HFFc6 (cell line): ENCODE measurements at places on chromosomes 5 and 9.

GRCh38 chr5:56696900-56697299, 118.4 kb upstream of the MAP3K1 start:
- H3K27me3 ChIP-seq = peaks cover 19% of the 10 kb centered on the region
- no peak overlapping the region for H3K4me3 ChIP-seq
- no peak overlapping the region for H3K27ac ChIP-seq
- no peaks in the 10 kb centered on the region for H3K4me1 ChIP-seq

DNA sequence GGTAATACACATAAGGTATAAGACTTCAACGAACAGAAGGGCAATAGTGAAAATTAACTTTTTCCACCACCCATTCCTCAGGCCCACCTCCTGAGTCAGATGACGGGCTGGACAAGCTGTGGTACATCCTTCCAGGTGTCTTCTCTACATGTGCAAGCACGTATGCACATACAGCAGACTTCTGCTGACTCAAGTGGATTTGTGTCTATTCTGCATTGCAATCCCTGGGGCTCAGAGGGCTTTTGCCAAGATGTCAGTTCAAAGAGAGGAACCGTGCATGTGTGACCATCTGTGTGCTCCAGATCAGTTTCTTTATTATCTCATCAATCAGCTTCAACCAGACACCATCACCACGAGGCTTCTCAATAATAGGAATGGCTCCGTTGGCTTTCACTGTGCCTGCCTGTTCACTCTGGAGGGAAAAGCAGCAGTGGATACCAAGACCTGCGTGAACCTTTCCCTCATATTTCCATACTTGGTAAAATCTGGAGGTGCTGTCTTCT, 288.4 kb downstream of the MTRR start:
- H3K27me3 ChIP-seq = no peaks in the 10 kb centered on the region
- no peaks in the 10 kb centered on the region for H3K4me1 ChIP-seq
- H3K27ac ChIP-seq = no peak overlapping the region
- no peak overlapping the region for H3K4me3 ChIP-seq
- DNase-seq = no peak

DNA sequence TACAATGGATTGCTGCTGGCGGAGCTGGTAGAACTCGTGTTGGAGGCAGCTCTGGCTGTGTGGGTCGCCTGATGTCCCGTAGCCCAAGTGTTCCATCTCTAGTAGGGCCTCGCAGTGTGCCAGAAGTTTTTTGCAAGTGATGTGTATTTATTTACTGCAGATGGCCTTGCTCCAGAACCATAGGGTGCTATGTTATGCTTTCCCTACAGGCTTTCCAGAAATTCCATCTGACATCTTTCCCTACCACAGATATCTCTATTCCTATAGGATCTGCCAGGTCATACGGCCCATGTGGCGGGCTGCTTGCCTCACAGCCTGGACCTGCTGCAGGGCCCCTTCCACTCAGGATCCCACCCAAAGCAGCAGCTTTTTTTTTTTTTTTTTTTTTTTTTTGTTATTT, 16.9 kb downstream of the ADAMTSL2 start:
- H3K36me3 ChIP-seq = no peaks in the 10 kb centered on the region
- H3K27me3 ChIP-seq = peaks cover 29% of the 10 kb centered on the region
- H3K4me1 ChIP-seq = no peaks in the 10 kb centered on the region
- H3K27ac ChIP-seq = no peak overlapping the region

GRCh38 chr5:90472783-90473395, 1.7 kb downstream of the MBLAC2 start:
- H3K4me1 ChIP-seq = peaks cover 34% of the 10 kb centered on the region
- no peak for DNase-seq
- peak overlapping the region; percentile 99 for H3K4me3 ChIP-seq
- H3K27ac ChIP-seq = peak overlapping the region; percentile 89
- peaks cover 18% of the 10 kb centered on the region for H3K36me3 ChIP-seq
- H3K27me3 ChIP-seq = peaks cover 3% of the 10 kb centered on the region; the same call in 1 of the 2 replicates

- H3K4me3 ChIP-seq = no peak overlapping the region
- peaks cover 23% of the 10 kb centered on the region for H3K36me3 ChIP-seq
- DNase-seq = no peak
- no peak overlapping the region for H3K27ac ChIP-seq
- peaks cover 5% of the 10 kb centered on the region for H3K27me3 ChIP-seq
These were observed 85.7 kb upstream of the FBXW11 start for GRCh38 chr5:172091956-172092732.

GRCh38 chr9:128870128-128870940, 11.4 kb downstream of the KYAT1 start:
- no peak for DNase-seq
- peaks cover 4% of the 10 kb centered on the region; the same call in 1 of the 2 replicates for H3K36me3 ChIP-seq

- H3K27ac ChIP-seq = no peak overlapping the region
- H3K36me3 ChIP-seq = peaks cover 4% of the 10 kb centered on the region; the same call in 1 of the 2 replicates
- no peak overlapping the region for H3K4me3 ChIP-seq
- no peak for DNase-seq
- H3K27me3 ChIP-seq = no peaks in the 10 kb centered on the region; the same call in 1 of the 2 replicates
These were observed 55.0 kb downstream of the WWC1 start for GRCh38 chr5:168346417-168346816.

DNA sequence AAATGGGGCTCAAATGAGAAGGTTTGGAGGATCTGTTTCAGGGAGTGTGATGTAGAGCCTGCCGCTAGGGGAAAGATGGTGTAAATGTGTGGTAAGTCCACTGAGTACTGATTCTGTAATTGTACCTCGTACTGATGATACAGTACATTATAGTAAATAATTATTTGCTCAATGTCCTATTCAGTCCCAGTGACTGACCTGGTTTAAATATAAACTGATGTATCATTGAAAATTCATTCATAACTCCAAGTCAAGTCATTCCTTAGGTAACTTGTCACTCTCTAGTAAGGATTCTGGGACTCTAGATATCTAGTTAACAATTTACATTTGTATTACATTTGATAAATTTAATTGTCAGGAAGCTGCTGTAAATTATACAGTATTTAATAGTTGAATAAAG, 667.3 kb downstream of the DTWD2 start:
- no peaks in the 10 kb centered on the region for H3K4me1 ChIP-seq
- H3K27ac ChIP-seq = no peak overlapping the region
- DNase-seq = no peak
- H3K36me3 ChIP-seq = peaks cover 8% of the 10 kb centered on the region; the same call in 1 of the 2 replicates
- H3K4me3 ChIP-seq = no peak overlapping the region
- no peaks in the 10 kb centered on the region; the same call in 1 of the 2 replicates for H3K27me3 ChIP-seq

GRCh38 chr9:131807144-131807983, 67.5 kb upstream of the RAPGEF1 start:
- H3K36me3 ChIP-seq = no peaks in the 10 kb centered on the region
- no peaks in the 10 kb centered on the region for H3K4me1 ChIP-seq
- no peak overlapping the region for H3K4me3 ChIP-seq

GRCh38 chr9:91858213-91859030, 91.6 kb downstream of the ROR2 start:
- no peak overlapping the region for H3K27ac ChIP-seq
- DNase-seq = no peak
- H3K4me1 ChIP-seq = no peaks in the 10 kb centered on the region
- H3K27me3 ChIP-seq = peaks cover 24% of the 10 kb centered on the region

- H3K36me3 ChIP-seq = peaks cover 6% of the 10 kb centered on the region
- no peak for DNase-seq
- H3K4me1 ChIP-seq = peaks cover 46% of the 10 kb centered on the region
- H3K27me3 ChIP-seq = peaks cover 1% of the 10 kb centered on the region
These were observed 483.3 kb downstream of the DMAC1 start for GRCh38 chr9:7316166-7316795.

GRCh38 chr5:132947671-132948070, 15.8 kb downstream of the AFF4 start:
- no peaks in the 10 kb centered on the region for H3K27me3 ChIP-seq
- peaks cover 28% of the 10 kb centered on the region for H3K36me3 ChIP-seq
- peak overlapping the region; percentile 81 for H3K27ac ChIP-seq
- peaks cover 41% of the 10 kb centered on the region for H3K4me1 ChIP-seq
- peak; percentile 42 for DNase-seq

GRCh38 chr5:144276034-144276822, 105.6 kb downstream of the KCTD16 start:
- peak overlapping the region; percentile 46; the same call in 1 of the 2 replicates for H3K4me3 ChIP-seq
- H3K27ac ChIP-seq = 0 out of 2 replicates have a peak overlapping the region, but pooled peaks have one; percentile 34
- H3K27me3 ChIP-seq = no peaks in the 10 kb centered on the region; the same call in 1 of the 2 replicates
- peaks cover 46% of the 10 kb centered on the region for H3K4me1 ChIP-seq
- H3K36me3 ChIP-seq = peaks cover 15% of the 10 kb centered on the region; the same call in 1 of the 2 replicates

GRCh38 chr9:120941046-120941770, 14.6 kb upstream of the TRAF1 start:
- no peak overlapping the region for H3K27ac ChIP-seq
- H3K27me3 ChIP-seq = peaks cover 5% of the 10 kb centered on the region; the same call in 1 of the 2 replicates
- no peak for DNase-seq

- no peaks in the 10 kb centered on the region for H3K27me3 ChIP-seq
- H3K36me3 ChIP-seq = no peaks in the 10 kb centered on the region
- no peak overlapping the region for H3K27ac ChIP-seq
- no peak for DNase-seq
These were observed 125.1 kb upstream of the SGCD start for GRCh38 chr5:156201788-156202403.

DNA sequence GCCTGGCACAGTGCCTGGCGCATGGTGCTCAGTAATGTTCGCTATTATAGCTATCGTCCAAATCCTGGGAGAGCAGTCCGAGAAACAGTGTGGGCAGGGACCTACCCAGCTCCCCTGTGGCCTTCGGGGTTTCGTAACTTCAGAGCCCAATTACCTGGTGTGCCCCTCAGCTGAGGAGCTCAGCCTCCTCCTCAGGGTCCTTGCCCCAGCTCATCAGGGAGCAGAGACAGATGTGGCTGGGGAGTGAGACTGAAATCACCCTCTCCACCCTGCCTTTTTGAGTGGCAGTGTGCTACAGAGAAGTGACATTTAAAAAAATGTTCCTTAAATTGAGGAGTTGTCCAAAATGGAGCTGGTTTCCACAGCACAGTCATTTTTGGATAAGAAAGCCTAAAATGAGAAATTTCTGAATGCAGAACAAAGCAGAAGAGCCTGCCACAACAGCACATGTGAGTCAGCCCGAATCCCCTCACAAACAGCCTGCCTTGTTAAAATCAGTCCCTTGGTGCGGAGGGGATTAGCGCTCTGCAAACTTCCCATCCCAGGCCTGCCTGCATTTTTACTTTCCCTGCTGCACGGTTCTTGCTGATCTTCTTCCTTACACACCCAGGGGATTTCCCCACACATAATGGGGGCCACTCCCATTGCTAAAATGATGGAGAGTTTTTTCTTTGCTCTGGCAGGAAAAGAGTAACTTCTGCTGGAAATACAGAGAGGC, 78.1 kb upstream of the PITX1 start:
- H3K27me3 ChIP-seq = peaks cover 13% of the 10 kb centered on the region
- no peak overlapping the region for H3K27ac ChIP-seq
- no peak overlapping the region for H3K4me3 ChIP-seq

DNA sequence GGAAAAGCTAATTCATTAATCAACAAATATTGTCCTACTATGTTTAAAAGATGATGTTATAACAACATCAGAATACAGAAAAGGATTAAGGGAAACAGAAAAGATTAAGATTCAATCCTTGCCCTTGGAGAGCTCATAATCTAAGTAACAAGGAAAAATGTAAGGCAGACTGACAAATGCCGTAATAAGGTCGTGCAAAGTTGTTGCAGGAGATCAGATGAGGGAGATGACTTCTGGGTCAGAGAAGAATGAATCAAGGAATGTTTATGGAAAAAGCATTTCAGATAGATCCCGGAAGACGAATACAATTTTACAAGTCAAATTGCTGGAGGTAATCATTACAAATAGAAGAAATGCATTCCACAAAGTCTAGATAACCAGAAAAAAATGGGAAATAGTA, 6.4 kb downstream of the ADAMTS6 start:
- H3K27ac ChIP-seq = no peak overlapping the region
- H3K4me1 ChIP-seq = peaks cover 13% of the 10 kb centered on the region

- no peak for DNase-seq
- no peak overlapping the region for H3K4me3 ChIP-seq
- peaks cover 11% of the 10 kb centered on the region; the same call in 1 of the 2 replicates for H3K4me1 ChIP-seq
- H3K27me3 ChIP-seq = peaks cover 22% of the 10 kb centered on the region
- H3K36me3 ChIP-seq = no peaks in the 10 kb centered on the region
These were observed 46.0 kb upstream of the OSMR start for GRCh38 chr5:38799556-38800377.

DNA sequence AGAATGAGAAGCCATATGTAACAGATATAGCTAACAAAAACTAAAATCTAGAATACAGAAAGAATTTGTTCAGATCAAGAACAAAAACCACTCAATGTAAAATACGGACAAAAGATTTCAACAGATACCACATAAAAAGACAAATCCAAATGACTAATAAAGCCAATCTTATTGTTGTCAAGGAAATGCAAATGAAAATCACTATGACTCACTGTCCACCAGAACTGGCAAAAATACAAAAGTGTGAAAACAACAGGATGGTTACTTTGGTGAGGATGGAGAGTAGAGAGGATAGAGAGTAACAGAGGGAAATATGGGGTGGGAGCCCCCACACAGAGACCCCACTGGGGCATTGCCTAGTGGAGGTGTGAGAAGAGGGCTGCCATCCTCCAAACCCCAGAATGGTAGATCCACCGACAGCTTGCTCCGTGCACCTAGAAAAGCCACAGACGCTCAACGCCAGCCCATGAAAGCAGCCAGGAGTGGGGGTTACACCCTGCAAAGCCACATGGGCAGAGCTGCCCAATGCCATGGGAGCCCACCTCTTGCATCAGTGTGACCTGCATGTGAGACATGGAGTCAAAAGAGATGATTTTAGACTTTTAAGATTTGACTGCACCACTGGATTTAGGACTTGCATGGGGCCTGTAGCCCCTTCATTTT, 15.2 kb upstream of the RHOBTB3 start:
- peaks cover 20% of the 10 kb centered on the region for H3K36me3 ChIP-seq
- peaks cover 3% of the 10 kb centered on the region; the same call in 1 of the 2 replicates for H3K27me3 ChIP-seq
- H3K27ac ChIP-seq = peak overlapping the region; percentile 55
- H3K4me3 ChIP-seq = peak overlapping the region; percentile 58
- DNase-seq = peak; percentile 82

- no peak for DNase-seq
- H3K4me3 ChIP-seq = no peak overlapping the region
- no peak overlapping the region for H3K27ac ChIP-seq
- H3K36me3 ChIP-seq = no peaks in the 10 kb centered on the region
- peaks cover 2% of the 10 kb centered on the region; the same call in 1 of the 2 replicates for H3K27me3 ChIP-seq
These were observed 34.7 kb downstream of the C9orf50 start for GRCh38 chr9:129586245-129586644.

DNA sequence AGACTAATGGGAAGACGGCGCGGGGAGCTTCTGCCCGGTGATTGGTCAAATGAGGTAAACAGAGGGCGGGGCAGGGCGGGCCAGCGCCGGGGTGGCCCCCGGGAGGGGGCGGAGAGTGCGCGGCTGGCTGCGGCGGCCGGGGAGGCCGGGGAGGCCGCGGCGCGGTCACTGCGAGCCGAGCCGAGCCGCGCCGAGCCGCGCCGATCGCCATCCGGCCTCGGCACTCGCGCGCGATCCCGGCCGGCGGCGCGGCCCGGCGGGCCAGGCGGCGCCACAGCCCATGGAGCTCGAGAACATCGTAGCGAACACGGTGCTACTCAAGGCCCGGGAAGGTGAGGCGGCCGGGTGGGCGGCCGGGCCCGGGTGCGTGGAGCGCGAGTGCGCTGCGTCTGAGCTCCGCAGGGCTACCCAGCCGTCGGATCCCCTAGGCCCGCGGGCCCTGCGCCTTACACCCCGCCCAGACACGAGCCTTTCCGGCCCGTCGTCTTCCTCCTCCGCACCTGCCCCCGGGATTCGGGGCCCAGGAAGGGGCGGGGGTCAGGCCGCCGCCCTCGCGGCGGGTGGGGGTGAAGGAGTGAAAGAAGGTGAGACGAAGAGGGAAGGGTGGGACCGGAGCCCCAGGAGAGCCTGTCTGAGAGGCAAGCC, at the start of gene GRK6:
TSS of gene GRK6 (plus strand) at position 111 of the 645 bp plus-strand sequence. CDS start at position 281, 170 bp downstream.
- H3K27ac ChIP-seq = peak within 1 kb of the TSS; percentile 94
- no peaks in the 10 kb centered on the region; the same call in 1 of the 2 replicates for H3K36me3 ChIP-seq
- peaks cover 2% of the 10 kb centered on the region for H3K27me3 ChIP-seq
- H3K4me1 ChIP-seq = peaks cover 27% of the 10 kb centered on the region
